Mesothelial cell of epicardium (in vitro differentiated cells): ENCODE measurements at places on chromosomes 11 and 22.

DNA sequence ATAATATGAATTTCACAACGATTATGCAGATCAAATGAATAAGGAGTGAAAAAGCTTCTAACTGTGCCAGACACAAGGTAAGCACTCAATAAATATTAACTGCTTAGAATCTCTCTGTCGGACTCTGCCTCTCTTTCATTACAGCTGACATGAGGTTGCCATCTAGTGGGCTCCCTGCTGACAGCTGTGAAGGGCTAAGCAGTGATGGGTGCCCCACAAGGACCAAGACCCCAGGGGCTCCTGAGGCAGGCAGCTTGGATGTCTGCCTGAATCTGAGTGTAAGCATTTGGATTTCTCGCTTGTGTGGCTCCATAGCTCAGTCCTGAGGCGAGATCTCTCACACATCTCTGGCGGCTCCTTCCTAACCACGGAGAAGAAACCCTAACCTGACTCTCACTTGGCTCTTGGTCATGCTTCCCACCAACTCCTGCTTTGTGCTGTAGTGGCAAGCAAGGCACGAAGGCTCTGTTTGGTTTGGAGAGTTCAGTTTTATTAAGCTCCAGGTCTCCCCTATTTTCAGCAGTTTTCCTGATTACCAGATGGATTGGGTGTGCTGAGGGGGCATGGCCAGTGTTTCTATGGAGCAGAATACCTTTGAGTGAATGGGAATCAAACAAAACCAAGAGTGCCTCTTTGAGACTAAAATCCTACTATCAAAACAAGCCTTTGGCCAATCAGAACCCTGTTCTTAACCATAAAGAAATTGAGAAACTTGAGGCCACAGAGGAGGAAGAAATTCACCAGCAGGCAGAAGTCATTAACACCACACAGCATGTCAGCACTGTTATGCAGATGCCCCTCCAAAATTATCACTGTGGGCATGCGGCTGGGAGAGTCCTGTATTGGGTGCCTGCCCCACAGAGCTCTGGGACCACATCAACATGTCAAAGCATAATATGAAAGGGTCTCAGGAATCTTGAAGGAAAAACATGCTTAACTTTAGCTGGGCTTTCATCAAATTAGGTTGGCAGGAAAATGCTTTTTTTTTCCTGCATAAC lies 152.8 kb upstream of the NTM start:
- DNase-seq, result no peak

DNA sequence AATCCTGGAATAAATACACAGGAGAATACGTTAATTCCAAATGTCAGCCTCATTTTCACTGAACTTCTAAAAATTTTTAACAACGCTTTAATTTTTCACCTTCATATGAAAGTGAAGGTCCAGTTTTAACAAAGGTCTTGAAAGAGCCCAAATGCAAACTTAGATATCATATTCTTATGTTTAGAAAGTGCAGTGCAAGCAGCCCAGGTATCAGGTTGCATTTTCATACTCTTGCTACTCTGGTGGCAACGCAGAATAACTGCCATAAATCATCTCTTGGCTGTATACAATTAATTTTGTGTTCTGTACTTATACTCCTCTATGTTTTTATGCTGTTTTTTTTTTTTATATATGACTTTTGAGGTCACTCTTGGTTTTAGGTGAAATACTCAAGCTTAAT lies 496.7 kb upstream of the ARHGAP42 start:
- no peak for DNase-seq

DNA sequence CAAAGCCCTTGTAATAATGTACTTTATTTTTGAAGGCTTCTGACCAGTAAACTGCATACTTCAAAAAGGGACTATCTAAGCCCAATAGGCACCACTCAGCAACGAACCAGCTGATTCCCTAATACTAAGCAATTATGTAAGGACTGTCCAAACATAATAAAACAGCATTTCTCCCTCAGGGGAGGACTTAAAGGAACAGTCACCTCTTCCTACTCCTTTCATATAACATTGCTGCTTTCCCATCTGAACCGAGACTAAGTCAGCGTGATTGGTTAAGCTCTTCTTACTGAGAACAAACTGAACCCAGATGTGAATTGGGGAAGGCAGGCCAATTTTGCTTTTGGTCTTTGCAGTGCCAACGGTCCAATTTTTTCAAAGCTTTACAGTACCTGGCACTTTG lies 420.0 kb downstream of the METTL15 start:
- DNase-seq, result no peak

GRCh38 chr11:43942662-43943371 lies 380 bp downstream of the C11orf96 start:
- DNase-seq, result no peak

DNA sequence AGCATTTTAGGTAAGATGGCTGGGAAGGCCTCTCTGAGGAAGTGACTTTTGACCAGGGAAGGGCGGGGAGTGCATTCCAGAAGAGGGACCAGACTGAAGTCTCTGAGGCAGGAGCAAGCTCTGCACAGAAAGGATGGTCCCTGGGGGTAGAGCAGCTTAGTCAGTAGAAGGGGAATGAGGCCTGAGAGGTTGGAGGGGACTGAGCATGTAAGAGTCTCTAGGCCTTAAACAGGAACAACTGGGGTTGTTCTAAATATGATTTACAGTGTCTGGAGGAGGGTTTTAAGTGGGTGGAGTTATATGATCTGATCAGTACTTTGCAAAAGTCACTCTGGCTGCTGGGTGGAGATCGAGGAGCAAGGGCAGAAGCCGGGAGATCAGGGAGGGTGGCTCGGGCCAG lies 31.7 kb upstream of the TEF start:
- DNase-seq, result no peak

- DNase-seq, result no peak
Measured at GRCh38 chr22:46881373-46882118, 119.1 kb downstream of the TBC1D22A start.
